Thoracic aorta (tissue), 2 donors: ENCODE measurements at places on chromosomes 1 and 21.

DNA sequence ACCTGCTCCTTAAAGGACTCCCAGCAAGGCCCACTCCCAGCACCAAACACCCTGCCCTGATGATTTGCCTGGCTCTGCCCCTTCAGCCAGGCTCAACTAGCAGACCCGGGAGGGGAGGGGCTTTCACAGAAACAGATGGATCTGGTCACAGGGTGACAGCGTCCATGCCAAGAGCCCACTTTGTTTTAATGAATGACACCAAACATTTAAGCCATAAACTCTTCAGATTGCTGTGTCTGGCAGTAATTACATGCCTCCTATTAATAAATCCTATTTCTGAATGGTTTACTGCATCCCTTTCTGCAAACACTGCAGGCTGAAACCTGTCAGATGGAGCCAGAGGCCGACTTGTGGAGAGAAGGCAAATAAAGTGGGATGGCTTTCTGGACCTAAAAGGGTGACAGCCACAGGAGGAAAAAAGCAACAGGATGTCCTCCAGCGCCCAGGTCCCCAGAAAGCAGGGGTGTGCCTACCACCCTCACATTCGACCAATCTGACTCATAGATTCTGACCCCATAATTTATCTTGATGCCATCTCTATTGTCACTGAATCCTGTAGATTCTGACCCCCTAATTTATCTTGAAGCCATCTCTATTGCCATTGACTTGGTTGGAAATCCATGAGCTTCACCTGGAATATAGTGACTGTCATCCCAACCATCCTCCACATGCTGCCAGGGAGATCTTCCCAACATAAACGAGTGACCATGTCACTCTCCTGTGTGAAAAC, 200.9 kb downstream of the PLPP3 start:
- DNase-seq: no peak

DNA sequence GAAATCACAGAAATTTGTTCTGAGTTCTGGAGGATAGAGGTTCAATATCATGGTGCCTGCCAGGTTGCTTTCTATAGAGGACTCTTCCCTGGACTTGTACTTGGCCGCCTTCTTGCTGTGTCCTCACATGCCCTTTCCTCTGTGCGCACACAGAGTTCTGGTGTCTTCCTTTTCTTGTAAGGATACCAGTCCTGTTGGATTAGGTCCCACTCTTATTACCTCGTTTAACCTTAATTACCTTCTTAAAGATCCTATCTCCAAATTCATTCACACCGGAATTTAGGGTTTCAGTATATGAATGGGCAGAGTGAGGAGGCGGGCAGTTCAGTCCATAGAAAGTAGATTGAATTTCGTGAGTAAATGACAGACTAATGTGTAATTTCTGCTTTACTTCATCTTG, 413.9 kb downstream of the NCAM2 start:
- no peak for DNase-seq

GRCh38 chr1:29695036-29695435, 458.7 kb downstream of the PTPRU start:
- DNase-seq: no peak

- DNase-seq: no peak
These were observed 5.8 kb upstream of the SPATC1L start for GRCh38 chr21:46189959-46190490.

DNA sequence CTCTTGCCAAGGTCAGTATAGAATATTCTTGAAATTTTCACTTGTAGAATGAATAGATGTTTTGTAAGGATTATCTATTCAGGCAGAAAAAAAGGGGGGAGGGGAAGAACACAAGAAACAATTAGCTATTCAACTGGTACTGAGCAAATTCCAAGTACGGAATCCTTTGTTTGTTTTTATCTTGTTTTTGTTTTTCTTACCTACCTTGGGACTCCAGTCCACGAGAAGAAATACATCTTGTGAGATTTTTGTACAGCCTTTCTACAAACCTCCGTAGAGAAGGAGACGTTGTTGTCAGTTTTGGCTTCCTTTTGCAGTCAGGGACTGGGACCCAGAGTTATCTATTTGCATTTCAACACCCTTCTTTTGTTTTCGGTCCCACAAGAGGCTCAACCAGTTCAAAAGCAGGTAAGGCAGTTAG, 36.0 kb downstream of the ZNF281 start:
- DNase-seq: no peak

- DNase-seq: no peak
These were observed 85.6 kb upstream of the BRINP3 start for GRCh38 chr1:190563230-190563629.

- DNase-seq: no peak
These were observed 11.8 kb upstream of the SOD1 start for GRCh38 chr21:31647650-31648049.

GRCh38 chr1:18515120-18515667, 34.5 kb downstream of the KLHDC7A start:
- DNase-seq: no peak

GRCh38 chr1:66552287-66552686, 18.3 kb downstream of the SGIP1 start:
- no peak for DNase-seq

DNA sequence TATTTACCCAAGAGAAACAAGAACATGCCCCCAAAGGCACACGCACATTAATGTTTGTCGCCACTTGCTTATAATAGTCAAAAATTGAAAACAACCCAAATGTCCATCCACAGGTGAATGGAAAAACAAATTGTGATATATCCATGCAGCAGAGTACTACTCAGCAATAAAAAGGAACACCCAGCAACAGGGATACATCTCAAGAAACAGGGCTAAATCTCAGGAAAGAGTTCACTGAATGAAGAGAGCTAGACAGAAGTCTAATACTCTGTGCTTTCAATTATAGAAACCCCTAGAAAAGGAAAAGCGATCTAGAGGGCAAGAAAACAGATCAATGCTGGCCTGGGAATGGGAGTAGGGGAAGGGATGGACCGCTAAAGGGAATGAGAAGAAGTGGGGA, 36.7 kb upstream of the LAPTM5 start:
- DNase-seq: no peak

DNA sequence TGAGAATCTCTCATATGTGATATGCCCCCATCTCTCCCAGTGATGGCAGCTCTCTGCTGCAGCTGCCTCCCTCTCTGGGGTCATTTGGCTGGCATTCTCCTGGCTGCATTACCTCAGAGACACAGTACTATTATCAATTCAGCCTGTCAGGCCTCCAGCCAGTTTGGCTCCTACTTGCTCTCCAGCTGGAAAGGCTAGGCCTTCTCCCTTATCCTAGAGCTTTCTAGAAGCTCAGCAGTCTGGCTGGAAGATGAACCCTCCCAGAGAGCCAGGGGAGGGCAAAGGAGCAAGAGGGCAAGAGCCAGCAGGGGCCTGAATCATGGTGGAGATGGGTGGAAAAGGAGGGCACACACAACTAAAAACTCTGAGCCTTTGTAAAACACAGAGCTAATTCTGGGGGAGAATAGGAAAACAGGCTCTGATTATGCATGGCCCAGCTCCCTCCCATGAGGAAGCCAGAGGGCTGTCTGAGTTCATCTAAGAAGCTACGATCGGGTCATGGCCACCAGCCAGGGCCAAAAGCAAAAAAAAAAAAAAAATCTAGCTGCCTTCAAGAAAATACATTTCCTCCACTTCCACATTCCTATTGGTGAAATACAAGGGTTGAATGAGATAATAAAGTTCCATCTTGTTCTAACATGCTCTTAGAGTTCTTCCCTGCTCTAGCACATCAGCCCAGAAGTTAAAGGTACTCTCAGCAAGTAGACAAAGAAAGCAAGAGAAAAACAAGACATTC, 8.8 kb downstream of the LAMB3 start:
- DNase-seq: no peak

GRCh38 chr21:27447843-27448242, 481.0 kb upstream of the ADAMTS5 start:
- DNase-seq: no peak

DNA sequence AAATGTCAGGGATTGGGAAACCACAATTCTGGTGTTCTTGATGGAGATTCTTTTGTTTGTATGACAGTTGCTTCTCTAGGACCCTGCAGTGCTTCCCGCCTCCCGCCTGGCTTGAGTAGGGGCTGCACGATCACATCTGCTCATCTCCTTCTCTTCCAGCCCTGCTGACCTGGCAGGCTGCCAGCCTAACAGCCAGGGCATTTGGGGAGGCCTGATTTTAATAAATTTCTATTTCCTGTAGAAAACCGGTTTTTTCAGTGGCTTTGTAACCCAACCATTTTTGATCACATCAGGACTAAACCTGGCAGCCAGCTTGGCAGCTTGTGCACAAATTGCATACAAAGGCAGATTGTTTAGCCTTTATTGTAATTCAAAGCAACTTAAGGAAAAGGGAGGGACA, 78.9 kb downstream of the UBE2U start:
- no peak for DNase-seq

DNA sequence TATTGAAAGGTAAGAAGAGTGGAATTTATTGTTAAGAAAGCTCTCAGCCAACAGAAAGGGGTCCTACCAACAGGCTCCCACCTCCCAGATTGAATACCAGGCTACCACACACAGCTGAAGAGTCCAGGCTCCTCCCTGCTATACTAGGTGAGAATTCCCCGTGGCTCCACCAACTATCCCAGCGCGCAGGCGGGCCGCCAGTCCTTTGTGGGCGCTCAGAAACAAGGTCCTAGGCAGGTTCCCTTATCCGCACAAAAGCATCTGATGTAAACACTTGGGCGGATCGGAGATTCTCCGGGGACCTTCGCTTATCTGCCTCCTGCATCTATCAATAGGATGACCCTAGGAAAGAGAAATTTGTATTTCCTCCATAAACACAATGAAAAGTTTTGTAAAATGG, 423.9 kb upstream of the ADGRL4 start:
- no peak for DNase-seq

GRCh38 chr21:25396135-25396711, 211.1 kb downstream of the MRPL39 start:
- no peak for DNase-seq

- DNase-seq: no peak
These were observed 181.9 kb downstream of the ZSCAN20 start for GRCh38 chr1:33654267-33654834.
